Fibroblast of skin of scalp (primary cell): ENCODE measurements at places on chromosomes 2 and 18.

DNA sequence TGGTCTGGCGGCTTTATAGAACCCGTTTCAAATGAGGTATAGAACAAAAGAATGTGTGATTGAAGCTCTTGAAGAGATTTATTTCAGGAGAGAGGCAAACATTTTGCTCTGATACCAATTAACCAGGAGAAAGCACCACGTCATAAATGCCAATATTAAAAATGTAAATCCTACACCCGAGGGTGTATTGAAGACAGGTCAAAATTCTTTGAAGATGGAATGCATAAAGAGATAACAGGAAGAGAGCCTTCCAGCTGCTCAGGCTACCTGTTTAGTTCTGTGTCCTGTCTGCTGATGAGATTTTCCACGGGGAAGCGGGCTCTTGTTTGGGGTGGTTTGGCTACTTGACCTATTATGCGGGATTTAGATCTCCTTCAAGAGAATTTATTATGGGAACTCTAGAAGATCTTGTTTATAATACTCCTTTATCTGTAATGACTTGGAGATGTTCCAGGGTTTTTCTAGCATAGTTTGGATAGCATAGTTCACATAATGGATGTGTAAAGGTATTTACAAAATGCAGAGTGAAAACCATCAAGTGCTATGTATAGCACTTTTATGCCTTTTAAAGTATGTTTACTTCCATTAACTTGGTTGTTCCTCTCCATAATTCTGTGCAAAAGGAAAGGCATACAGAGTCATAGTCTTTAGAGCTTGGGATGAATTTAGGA, 204.5 kb upstream of the SPRED2 start:
- peak; percentile 23 for DNase-seq

GRCh38 chr2:102051692-102052277, 60.0 kb downstream of the IL1R2 start:
- peak; percentile 91 for DNase-seq

- DNase-seq: no peak
These were observed 151.3 kb downstream of the NEDD4L start for GRCh38 chr18:58195278-58195765.

DNA sequence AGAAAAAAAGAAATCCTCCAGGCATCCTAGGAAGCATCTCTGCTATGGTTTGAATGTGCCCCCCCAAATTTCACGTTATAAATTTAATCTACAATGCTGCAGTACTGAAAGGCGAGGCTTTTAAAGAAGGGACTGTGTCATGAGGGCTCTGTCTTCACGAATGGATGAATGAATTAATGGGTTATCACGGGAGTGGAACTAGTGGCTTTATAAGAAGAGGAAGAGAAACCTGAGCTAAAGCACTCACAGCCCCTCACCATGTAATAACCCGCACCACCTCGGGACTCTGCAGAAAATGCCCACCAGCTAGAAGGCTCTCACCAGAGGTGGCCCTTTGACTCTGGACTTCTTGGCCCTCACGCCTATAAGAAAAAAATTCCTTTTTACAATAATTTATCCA, 27.6 kb downstream of the RNU4ATAC start:
- DNase-seq: no peak

GRCh38 chr2:106311041-106311370, 116.9 kb upstream of the UXS1 start:
- DNase-seq: no peak

DNA sequence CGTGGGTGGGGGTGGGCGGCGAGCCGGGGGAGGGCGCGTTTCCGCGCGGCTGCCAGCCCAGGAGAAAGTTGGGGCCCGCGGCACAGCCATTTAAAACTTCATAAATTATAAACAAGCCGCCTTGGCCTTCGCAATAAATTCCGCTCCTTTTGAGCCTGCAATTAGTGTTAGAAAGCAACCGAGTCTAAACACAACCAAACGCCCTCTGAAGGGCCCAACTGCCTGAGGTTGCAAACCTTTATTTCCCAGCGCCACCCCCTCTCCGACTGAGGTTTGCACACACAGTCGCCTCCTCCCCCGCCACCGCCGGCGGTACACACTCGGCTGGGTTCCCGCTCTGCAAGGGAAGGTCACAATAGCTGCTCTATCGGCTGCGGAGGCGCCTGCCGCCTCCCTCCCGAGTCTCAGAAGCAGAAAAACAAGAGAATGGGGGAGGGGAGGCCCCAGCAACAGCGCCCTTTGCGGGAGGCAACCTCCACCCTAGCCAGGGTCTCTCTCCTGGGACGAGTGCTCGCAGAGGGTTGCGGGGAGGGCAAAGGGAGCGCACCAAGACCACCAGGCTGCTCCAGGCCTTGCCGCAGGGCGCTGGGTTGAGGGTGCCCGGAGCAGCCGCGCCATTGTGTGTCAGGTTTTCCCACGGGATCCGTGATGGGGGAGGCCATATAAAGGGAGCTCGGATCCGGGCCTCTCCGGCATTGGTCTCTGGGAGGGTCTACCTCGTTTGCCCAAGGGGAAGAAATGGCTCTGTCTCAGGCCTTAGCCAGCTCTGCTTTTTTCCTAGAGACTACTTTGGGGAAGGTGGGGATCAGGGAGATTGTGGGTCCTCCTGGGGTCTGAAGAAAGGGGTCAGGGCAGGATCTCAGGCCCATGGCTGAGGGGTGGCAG, 13.4 kb upstream of the HOXD1 start:
- no peak for DNase-seq

DNA sequence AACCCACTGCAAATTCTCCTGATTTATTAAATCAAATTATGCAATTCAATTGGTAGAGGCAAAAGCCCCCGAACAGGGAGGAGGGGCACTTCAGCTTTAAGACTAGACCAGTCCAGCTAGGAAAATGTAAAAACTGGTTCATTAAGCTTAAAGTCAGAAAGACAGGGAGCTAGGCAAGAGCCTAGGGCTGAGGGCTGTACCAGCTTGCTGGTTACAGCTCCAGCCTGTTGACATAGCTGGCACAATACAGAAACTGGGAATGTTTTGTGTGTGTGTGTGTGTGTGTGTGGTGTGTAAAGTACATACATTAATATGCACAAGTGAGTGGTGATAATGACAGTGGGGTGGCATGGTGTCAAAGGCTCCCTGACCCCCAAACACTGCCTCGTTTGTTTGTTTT, 307.0 kb upstream of the CELF4 start:
- no peak for DNase-seq

DNA sequence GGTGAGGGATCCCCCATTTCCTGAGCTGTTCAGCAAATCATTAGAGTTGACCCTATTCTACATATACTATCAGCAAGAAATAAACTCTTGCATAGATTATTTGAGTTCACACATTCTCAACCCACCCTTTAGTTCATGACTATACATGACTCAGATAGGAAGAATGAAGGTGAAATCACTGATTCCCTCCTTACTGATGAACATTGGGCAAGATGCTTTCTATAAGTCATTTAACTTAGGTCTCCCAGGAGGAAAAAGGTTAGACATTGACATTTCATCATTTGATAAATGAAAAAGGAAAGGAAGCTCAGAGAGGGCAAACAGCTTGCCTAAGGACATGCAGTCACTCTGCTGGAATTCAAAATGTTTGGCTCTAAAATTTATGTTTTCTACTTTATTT, 408.0 kb downstream of the TMEM182 start:
- DNase-seq: no peak

- peak; percentile 58 for DNase-seq
These were observed 464 bp upstream of the SESTD1 start for GRCh38 chr2:179265082-179265510.

GRCh38 chr2:206657087-206657486, 14.8 kb downstream of the FAM237A start:
- DNase-seq: no peak

GRCh38 chr18:54616220-54616848, 25.3 kb downstream of the DYNAP start:
- DNase-seq: no peak

DNA sequence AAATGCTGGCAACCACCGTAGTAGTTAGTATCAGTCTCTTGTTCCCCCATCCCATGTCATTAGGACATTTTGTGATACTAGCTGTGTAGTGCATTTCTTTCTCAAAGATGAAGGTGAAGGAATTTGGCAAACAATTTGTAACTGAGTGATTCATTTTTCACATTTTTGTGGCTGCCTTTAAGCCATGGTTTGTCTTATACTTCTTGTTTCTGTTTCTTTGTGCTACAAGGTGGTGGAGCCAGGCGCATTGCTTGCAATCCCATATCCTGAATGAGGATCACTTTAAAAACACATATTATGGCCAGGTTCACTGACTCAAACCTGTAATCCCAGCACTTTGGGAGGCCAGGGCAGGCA, 40.6 kb downstream of the GPD2 start:
- DNase-seq: peak; percentile 72

DNA sequence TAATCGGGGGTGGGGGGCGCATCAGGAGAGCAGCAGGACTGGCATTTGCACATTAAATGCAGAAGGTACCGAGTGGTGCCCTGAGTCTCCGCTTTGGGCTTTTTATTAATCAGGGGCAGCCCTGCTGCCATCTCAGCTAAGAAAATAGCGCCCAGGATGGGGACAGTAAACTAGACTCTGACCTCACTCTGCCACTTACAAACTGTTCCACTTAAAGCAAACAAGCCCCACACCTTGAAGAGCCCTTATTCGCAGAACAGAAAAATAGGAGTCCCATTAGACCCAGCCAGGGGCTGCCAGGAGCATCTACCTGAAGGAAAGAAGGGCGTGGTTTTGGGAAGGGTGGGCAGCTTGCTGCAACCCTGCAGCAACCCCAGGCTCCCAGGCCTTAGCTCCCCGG, 165.3 kb downstream of the TNS1 start:
- no peak for DNase-seq

DNA sequence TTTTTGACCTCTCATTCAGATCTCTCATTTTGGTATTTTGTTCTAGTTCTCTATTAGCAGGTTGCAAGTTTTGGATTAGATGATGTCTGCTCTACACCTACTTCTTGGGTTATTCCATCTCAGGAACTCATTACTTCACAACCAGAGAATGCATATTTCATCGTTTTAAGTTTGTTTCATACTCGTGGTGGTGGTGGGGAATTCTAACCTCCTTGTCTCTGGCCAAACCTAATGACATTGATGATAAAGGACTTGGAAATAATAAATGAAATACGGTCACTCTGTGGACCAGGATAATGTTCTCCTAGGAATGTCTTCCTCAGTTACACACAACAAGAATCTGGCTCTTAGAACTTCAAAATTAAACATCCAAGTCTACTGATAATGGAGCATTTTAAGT, 115.2 kb downstream of the CDC42EP3 start:
- no peak for DNase-seq

GRCh38 chr18:9824474-9824832, 61.3 kb upstream of the TXNDC2 start:
- peak; percentile 67 for DNase-seq

GRCh38 chr2:235638541-235639427, 144.9 kb downstream of the AGAP1 start:
- no peak for DNase-seq

DNA sequence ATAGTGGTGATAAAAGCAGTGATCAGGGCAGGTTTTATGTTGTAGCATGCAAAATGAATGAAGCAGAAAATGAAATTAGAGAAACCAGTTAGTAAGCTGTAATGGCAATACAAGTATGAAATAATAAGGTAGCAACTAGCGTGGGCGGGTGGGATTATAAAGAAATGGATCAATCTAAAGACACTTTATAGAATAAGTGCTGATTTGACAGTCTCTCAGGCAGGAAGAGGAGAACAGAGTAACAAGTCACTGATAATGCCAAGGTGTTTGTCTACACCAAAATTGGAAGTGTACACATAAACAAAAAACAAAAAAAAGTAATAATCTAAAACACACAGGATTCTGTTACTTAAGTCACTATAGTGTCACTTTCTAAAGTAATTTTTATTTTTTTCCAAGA, 51.0 kb upstream of the PCBP1 start:
- no peak for DNase-seq

GRCh38 chr2:238989484-238989883, 141.6 kb downstream of the TWIST2 start:
- no peak for DNase-seq

DNA sequence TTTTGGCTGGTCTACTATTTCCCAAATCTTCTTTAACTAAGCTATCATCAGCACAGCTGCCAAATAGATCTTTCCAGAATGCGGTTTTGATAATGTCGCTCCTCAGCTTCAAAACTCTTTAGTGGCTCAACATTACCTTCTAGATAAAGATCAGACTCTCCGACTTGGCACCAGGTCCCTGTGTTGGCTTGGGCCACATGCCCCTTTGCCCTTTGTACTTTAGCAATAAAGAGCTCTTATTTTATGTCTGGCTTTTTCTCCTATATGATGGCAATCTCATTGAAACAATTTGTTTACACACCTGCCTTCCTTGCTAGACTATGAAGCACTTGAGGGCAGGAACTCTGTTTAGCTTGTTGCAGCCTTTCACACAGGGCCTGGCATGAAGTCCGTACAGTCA, 128.9 kb upstream of the GATA6 start:
- DNase-seq: no peak

DNA sequence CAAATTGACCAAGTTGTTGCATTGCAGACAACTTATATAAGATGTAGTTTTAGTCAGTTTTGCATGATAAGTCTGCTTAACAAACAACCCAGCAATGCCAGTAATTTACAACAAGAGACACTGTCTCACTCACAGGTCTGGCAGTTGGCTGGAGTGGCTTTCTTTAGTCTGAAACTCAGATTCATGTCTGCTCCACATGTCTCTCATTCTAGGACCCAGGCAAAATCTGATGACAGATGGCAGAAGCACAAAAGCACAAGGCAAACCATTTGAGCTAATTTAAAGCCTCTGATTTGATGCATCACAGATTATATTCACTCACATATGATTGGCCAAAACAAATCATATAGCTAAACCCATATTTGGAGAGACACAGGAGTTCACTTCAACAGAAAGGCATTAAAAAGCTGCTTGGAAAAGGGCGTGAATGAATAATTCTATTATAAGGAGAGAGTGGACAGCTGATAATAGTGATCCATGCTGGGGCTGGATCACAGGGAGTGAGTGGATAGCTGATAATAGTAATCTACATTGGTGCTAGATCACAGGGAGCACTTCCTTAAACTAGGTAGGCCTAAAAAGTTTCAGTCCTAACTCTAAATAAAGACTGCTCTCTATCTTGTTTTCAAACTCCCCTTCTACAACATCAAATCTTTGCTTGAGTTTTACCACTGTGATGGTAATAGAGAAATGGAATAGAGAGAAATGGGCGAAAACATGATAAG, 593.2 kb upstream of the ZNF804A start:
- peak; percentile 0 for DNase-seq
